Stimulated activated CD4-positive, alpha-beta T cell treated with anti-CD3 and anti-CD28 coated beads, Interleukin-12 subunit alpha, Interleukin-12 subunit beta, amount 100 ng/mL, for 24 hours (primary cell): ENCODE measurements at places on chromosomes 16 and 17.

- no peak for DNase-seq
These were observed 136.8 kb upstream of the CDH5 start for GRCh38 chr16:66229651-66230050.

DNA sequence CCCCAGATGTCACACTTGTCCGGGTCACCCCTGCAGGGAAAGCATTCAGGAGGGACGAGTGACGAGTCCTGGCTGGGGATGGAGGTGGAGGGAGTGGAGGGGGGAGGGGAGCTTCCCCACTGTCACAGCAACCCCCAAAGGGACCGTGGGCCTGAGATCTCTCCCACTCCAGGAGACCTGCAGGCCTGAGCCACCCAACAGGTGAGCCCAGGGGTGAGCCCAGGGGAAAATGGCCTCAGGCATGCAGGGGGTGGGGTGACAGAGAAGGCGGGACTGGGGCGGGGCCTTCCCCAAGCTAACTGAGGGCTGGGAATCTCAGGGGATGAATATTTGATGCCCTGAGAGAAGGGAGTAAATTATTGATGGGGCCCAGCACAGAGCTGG lies 2.4 kb downstream of the USH1G start:
- no peak for DNase-seq

- DNase-seq: no peak
These were observed 329 bp upstream of the NLE1 start for GRCh38 chr17:35142467-35142796.

DNA sequence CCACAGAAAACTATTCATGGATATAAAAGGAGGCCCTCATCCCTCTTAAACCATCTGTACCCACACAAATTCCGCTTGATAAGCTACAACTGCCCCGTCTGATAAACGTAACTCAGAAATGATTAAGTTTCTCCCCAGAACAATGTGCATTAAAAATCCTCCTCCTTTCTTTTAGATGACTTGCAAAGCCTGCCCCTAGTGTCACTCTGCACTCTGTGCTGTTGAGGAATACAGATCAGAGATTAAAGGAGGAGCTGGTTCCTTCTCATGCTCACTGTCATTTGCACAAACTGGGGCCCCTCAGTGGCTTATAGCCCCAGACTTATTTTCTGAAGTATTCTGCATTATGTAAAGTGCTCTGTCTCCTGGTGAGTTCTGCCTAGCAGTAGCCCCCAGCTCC lies 33.3 kb downstream of the CDRT15 start:
- no peak for DNase-seq

DNA sequence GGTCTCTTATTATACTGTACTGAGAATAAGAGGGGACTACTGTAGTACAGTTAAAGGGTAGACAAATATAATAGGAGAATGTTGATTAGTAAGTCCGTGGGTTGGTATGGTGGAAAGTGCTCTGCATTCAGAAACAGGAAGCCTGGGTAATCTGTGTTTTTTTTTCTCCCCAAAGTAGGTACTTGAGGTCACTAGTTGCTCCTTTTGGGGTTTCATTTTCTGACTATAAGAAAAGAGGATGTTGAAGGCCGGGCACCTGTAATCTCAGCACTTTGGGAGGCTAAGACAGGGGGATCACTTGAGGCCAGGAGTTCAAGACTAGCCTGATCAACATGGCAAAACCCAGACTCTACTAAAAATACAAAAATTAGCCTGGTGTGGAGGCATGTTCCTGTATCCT lies 42.0 kb upstream of the MMD start:
- DNase-seq: no peak

DNA sequence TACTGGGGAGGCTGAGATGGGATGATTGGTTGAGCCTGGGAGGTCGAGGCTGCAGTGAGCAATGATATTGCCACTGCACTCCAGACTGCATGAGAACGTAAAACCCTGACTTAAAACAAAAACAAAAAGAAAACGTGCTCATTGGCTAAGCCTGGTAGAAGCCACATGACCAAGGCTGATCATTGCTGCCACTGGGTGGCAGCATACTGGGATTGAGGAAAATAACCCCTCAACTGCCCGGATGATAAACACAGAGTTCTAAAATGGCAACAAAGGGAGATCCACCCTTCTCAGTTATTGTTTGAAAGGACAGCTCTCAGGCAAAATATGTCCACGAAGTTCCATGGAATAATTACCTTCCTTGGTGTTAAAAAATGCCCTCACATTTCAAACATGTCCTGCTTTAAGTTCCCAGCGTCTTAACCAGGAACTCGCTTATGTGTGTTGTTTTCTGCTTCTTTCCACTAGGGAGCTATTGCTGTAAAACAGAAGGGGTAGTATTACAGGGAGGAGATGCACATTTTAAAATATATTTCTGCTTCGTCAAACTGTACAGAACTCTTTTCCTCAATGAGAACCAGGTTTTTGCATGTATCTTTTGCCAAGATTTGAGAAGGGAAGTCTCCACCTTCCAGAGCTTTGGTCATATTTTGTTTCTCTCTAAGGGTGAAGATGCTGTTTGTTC lies 675.3 kb downstream of the MAF start:
- peak; percentile 28 for DNase-seq

DNA sequence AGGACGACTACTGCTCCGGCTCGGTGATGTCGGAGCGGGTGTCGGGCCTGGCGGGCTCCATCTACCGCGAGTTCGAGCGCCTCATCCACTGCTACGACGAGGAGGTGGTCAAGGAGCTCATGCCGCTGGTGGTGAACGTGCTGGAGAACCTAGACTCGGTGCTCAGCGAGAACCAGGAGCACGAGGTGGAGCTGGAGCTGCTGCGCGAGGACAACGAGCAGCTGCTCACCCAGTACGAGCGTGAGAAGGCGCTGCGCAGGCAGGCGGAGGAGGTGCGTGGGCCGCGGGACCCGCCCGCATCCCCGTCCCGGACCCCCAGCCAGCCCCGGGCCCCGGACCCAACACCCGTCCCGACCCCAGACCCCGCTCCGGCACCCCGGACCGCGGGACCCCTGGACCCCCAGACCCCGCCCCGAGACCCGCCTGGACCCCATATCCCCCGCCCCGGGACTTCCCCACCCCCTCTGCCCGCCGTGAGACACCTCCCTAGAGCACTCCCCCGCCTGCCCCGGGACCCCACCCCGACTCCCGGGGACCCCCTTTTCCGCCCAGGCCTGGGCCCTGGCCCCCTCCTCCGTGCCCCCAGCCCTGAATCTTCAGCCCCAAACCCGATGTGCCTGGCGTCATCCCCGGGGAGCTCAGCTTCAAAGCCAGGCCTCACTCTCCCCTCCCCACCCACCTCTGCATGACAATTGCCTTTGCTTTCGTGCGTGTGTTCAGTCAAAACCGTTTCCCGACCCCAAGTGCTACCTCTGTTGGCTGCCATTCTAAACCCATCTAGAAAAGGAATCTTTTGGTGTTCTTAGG lies 594 bp downstream of the MAPK8IP3 start:
- no peak for DNase-seq
